ENCODE measurements at places on chromosomes 3 and 15.

GRCh38 chr15:57692709-57693108, 13.8 kb upstream of the POLR2M start:
- DNase-seq: no peak

- DNase-seq: no peak
Observed at GRCh38 chr3:64856977-64857516, 169.2 kb upstream of the ADAMTS9 start.

GRCh38 chr3:139299261-139300132, 44.3 kb upstream of the MRPS22 start:
- no peak for DNase-seq

DNA sequence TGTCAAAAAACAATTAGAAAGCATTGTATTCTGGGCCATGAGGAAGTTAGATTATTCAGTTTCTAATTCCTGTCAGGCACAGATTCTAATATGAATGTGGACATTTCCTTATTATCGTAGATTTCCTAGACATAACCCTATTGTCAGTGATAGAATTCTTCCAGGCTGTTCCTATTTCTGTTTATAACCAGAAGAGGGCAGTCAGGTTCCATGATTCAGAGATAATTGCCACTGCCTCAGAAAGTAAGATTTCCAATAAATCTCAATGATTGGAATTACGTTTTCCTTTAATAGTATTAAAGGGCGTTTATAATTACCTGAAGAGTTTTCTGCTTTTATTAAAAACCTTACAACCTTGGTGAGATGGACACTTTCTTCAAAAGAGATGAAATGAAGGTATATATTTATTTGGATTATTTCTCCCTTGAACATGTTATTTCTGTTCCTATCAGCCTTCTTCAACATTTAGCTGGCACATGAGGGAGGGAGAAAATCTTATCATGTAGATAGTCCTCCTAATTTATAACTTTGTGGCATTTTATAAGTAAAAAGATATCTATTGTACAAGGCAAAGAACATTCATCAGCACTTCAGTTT, 439.2 kb downstream of the MCTP2 start:
- no peak for DNase-seq

DNA sequence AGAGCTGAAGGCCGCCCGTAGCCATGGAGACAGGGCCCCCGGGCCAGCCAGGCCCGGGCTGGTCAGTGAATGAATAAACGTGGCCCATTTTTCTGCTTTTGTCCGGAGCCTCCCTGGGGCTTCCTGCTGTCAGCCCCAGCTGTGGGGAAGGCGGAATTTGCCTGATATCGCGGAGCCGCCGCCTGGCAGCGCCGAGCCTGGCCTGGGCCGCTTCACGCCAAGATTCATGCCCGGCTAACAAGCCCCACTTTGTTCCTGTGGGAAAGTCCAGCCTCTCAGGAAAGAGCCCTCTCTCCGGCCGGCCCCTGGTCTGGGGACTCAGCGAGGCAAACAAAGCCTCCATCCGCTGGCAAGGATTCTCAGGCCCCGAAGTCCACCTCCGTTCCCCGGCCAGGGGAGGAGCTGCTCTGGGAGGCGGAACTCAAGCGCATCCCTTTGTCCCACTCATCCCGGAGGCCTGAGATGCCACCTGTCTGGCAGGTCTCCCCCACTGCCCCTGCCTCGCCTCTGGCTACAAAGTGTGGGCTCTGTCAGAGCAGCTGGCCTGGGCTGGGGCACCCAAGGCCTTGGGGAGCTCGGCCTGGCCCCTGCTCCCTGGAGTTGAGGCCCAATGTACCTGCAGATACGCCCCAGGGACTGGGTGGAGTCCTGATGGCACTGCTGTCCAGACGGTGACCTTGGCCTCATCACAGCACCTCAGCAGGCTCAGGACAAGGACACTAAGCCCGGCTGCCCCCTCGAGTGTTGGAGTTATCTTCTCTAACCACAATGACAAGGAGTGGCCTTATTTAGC, 51.6 kb upstream of the SLC6A11 start:
- DNase-seq: no peak

DNA sequence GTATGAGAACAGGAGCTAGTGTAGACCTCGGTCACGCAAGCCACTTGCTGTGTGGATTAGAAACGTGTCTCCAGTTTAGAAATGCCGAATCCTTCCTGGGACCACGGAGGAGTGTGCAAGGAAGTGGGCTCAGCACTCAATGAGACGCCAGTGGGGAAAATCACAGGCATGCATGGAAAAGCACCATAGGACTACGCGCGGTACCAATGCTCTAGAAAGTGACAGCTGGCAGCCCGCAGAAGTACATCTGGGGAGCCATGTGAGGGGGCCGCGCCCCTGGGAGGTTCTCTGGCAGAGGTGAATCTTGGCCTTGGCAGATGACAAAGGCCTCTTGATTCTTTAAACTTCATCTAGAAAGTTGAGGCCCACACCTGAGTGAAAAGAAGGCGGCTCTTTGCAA, 99.3 kb downstream of the LRRK1 start:
- DNase-seq: no peak

- no peak for DNase-seq
Observed at GRCh38 chr15:58506064-58506490, 74.3 kb downstream of the LIPC start.

DNA sequence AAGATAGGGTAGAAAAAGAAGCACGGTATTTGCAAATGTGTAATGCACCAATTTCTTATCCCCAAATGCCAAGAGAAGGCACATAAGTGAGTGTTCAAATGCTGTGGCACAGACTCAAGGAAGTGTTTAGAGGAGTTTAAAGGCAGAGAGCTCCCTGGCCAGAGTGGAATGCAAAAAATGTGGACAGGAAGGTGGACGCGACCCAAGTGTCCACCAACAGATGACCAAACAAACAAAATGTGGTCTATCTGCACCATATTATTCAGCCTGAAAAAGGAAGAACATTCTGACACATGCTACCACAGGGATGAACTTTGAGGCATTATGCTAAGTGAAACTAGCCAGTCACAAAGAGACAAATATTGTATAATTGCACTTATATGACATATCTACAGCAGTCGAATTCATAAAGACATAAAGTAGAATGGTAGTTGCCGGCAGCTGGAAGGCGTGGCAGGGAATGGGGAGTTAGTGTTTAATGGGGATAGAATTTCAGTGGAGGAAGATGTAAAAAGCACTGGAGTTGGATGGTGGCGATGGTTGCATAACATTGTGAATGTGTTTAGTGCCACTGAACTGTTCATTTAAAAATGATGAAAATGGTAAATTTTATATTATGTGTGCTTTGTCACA, 126.6 kb downstream of the SRGAP3 start:
- no peak for DNase-seq

DNA sequence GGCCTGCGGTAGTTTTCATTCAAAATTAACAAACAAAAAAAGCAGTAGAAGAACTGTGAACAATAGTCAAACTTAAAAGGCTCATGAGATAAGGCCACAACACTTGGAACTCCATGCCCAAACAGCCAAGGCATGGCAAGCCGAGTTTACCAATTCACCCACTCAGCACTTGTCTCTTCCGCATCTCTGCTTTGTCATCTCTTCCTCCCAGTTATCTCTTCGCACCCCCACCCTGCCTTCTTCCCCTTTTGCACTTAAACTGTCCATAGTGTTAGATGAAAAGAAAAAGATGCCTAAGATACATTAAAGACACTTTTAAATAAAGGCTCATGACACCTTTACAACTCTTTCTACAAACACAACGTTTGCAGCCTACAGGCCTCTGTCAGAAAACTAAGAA, 11.1 kb downstream of the TLE3 start:
- no peak for DNase-seq

GRCh38 chr15:33111041-33111451, 83.5 kb downstream of the FMN1 start:
- no peak for DNase-seq

DNA sequence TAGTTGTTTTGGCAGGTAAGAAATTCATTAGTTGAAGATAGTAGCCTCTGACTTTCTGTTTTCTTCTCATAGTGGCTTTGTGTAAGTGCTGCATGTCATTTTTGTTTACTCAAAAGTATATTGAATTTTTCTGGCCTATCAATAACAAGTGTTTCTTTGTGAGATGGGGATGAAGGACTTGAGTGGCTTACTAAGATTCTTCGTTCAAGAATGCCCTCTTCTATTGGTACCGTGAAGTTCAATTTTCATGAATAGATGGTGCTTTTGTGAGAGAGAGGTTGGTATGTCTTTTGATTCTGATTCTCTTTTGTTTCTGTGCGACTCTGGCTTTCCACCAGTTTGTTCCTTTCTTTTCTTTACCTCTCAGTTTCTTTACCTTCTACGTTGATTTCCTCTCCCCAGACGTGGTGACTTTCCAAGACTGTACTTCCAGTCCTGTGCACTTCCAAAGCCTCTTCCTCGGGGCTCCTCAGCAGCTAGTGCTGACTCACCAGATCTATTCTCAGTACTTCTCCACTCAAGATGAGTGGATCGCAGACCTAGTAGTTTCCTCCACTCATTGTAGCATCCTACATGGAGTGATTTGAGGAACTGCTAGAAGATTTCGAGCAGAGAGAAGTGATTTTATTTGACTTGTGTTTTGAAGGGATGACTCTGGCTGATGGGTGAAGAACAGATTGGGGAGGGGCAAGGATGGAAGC, 82.0 kb upstream of the EPHB3 start:
- no peak for DNase-seq

GRCh38 chr3:135169651-135170050, 374.6 kb downstream of the EPHB1 start:
- DNase-seq: no peak

- no peak for DNase-seq
Observed at GRCh38 chr3:12476238-12476897, 7.9 kb upstream of the TSEN2 start.

DNA sequence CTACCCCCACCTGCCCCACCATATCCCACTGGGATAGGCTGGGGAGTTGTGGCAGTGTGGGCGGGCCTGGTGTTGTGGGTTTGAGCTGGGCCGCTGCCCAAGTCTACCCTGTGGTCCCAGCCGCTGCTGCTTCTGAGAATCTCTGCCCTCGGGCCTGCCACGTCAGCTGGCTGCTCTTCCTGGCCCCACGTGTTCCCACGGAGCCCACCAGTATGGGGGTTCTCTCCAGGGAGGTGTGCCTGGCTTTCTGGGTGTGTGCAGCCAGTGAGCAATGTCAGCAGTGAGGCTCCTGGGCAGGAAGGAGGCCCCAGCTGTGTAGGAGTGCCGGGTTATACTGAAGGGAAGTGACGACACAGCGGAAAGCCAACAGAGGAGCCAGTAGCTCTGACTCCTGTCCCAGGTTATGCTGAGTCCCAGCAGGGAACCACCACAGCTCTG, 10.5 kb downstream of the GNAI2 start:
- peak; percentile 83 for DNase-seq

DNA sequence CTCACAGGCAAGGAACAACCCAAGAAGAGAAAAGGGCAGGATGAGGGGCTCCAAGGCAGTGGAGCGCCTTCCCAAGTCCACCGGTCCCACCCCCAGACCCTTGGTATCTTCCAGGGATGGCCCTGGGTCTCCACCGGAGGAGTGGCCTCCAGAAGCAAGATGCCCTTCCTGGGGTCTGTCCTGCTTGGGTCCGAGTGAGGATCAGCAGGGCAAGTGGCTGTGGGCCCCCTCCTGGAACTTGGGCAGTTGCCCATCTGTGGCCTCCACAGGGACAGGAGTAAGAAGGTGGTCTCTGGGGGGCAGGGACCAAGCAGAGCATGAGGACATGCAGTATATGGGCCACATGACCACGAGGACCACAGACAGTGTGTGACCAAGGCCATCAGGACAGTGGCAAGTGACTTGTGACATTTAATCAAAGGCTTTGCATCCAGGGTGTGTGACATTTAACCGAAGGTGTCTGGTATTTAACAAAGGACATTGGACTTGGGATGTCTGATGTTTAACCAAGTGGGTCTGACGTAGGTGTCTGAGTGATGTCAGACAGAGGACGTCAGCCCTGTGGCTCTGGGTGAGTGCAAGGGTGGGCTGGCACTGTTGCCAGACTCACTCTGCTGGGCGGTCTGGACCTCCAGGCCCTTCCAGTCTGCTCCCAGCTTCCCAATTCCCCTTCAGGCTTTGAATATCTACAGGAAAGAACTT, 34.7 kb downstream of the SCN5A start:
- no peak for DNase-seq

DNA sequence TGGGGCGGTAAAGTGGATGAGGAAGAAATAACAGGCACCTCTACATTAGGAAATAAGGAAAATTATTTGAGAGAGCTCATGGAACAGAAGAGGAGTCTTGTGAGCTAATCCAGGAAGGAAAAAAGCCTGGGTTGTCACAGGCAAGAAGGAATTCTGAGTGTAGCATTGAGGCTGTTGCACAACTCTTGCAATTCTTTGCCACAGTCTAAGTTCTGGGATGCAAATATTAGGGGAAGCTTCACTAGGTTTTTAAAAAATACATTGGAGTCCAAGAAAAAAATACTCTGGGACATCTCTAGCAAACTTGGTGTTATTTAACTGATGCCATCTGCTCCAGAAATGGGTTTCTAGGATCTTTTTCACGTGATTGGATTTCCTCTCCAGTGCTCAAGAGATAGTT, 122.3 kb downstream of the SPATA16 start:
- DNase-seq: no peak

GRCh38 chr15:100635406-100636071, 33.1 kb downstream of the ASB7 start:
- no peak for DNase-seq

- no peak for DNase-seq
Observed at GRCh38 chr15:55549305-55549704, 38.8 kb downstream of the PYGO1 start.

GRCh38 chr15:66682865-66683264, 19.2 kb upstream of the SMAD6 start:
- no peak for DNase-seq

DNA sequence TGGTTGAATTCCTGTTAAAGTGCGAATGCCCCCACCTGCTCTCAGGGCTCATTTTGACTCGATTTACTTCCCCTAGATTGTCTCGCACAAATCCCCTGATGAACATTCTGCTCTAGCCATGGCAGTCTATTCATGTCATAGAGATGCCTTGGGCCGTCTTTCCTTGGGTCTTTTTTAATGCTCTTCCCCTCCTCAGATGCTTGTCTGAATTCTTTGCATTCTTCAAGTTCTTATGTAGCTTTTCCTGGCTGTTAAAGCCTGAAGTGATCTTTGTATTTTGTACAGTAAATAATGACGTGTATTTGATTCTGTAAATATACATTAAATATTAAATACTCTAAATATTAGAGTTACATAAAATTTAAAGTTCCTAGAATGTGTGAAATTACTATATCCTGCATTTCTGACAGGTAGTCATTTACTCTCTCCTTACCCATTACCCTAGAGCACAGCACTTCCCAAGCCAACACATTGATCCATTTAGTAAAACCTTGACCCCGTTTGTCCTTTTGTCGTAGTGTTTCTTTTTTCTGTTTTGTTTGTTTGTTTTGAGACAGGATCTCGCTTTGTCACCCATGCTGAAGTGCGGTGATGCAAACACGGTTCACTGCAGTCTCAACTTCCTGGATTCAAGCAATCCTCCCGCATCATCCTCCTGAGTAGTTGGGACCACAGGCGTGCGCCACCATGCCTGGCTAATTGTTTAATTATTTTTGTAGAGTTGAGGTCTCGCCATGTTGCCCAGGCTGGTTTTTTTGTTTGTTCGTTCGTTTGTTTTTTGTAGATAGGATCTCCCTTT, 47.9 kb downstream of the YEATS2 start:
- no peak for DNase-seq

GRCh38 chr3:147409143-147410115, at the start of gene ZIC1:
ZIC1 (plus strand) TSS chr3:147409365; CDS start chr3:147410113, 748 bp downstream.
- no peak for DNase-seq
